ENCODE measurements at places on chromosomes 1 and 21.

DNA sequence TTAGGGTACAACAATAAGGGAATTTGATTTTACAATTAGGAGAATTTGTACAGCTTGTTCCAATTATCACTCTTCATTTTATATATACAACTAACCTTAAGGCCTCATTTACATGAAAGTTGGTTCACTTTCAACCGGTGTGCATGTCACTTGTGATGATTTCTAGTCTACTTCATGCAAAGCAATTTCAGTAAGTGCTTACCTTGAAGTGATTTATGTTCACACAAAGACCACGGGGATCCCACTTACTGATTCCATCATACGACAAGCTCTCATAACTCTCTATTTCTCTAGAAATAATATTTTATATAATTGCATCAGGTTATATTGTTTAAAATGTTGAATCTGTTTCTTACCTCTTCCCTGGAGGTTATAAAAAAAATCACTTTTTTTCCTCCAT is 100.3 kb upstream of the CHODL start:
- no peak for DNase-seq

GRCh38 chr1:45846931-45847330 is 43.5 kb downstream of the MAST2 start:
- no peak for DNase-seq

GRCh38 chr1:34928066-34928696 is 1.3 kb downstream of the DLGAP3 start:
- no peak for DNase-seq

GRCh38 chr1:91325456-91325855 is 79.2 kb downstream of the HFM1 start:
- no peak for DNase-seq

GRCh38 chr1:179305450-179305849 is 11.9 kb downstream of the SOAT1 start:
- DNase-seq: no peak

- DNase-seq: no peak
These were observed 4.2 kb upstream of the ADORA3 start for GRCh38 chr1:111507411-111508201.

- no peak for DNase-seq
These were observed 682.6 kb downstream of the RWDD3 start for GRCh38 chr1:95916616-95917015.

GRCh38 chr1:240500647-240501046 is 111.3 kb downstream of the GREM2 start:
- no peak for DNase-seq

DNA sequence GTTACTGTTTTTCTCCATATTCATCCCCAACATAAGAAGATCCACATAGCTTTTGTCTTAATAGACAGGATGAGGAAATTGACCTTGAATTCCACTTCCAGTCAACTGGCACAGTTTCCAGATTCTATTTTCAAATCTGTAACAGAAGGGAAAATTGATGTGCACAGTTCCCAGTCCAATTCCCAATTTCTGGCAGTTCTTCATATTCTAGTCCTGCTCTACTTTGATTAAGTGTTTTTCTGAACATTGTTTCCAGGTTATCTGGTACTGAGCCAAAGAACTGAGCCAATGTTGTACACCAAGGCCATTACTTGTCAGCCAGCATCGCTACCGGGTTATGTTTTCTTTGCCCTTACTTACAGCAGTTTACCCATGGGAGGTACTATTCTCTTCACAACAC is 1755.4 kb downstream of the PLA2G4A start:
- DNase-seq: no peak

DNA sequence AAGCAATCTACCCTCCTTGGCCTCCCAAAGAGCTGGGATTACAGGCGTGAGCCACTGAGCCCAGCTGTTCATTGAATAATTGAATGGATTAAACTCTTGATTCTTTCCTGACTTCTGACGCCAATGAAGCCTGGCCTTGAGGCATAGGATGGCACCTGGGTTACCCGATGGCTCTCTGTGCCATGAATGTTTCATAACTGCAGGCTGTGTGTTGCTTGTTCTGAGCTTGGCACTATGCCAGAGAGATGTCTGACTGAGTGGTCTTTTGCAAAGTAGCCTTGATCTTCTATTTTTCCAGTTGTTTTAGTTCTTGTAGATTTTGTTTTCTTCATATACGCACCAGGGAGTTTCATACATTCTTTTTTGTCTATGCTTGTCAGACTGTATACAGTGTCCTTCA is 38.5 kb upstream of the AK4 start:
- DNase-seq: no peak

GRCh38 chr1:39474810-39475209 is 16.6 kb upstream of the BMP8A start:
- DNase-seq: no peak

DNA sequence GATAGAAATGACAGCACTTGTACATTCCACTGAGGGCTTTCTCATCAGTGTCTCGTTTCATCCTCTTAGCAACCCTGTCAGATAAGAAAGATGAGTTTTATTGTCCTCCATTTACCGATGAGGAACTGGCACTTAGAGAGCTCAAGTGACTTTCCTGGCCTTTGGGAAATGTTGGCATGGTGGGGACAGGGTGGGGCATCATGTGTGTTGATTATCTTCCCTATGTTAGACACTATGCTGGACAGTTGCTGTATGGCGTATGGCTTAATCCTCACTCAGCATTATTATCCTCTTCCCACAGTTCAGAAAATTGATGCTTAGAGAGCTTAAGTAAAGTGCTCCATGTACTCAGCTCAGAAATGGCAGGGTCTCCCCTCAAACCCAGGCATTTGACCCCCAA is 163.2 kb downstream of the CAMTA1 start:
- no peak for DNase-seq

DNA sequence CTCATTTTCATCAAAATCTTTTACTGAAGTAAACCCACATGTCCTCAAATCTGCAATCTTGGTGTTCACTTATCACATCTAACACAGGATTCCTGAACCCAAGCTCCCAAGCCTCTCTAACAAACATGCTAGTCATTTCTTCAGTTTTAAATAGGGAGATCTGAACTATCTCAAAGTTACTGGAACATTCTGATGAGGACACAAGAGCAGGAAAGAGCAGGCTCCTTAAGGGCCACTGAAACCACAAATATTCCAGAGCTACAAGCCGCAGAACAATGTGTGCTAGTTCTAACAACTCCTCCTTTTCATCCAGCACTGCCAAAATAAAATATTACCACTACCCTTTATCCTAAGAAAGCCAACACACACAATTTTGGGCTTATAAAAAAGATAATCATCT is 38.9 kb downstream of the WARS2 start:
- no peak for DNase-seq

DNA sequence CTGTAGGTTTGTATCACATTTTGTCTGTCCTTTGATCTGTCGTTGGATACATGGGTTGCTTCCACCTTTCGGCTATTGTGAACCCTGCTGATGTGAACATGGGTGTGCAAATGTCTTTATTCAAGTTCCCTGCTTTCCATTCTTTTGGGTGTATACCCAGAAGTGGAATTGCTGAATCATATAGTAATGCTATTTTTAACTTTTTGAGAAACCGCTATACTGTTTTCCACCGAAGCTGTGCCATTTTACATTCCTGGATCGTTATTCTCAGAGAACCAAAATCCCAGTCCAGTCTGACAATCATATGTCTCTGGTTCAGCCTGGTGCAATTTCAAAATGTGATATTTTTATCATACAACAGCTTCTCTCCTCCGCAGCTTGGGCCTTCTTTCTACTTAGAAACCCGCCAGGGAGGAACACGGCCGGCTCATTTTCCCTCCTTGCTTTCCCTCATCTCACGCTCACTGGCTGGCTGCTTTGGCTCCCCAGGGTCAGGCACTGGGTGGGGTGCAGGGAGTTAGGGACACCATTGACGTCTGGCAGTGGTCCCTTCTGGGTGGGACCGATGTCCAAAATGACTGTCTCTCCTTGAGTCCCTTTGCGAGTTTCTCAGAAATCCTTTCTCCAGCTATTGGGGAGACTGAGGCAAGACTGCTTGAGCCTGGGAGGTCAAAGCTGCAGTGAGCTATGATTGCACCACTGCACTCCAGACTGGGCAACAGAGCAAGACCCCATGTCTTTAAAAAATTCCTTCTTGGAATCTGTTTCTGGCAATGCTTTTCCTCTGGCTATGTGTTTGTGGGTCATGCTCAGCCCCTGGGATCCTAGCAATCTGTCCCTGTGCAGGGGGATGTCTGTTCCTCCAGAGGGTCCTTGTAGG is 73.5 kb upstream of the AKT3 start:
- DNase-seq: no peak

DNA sequence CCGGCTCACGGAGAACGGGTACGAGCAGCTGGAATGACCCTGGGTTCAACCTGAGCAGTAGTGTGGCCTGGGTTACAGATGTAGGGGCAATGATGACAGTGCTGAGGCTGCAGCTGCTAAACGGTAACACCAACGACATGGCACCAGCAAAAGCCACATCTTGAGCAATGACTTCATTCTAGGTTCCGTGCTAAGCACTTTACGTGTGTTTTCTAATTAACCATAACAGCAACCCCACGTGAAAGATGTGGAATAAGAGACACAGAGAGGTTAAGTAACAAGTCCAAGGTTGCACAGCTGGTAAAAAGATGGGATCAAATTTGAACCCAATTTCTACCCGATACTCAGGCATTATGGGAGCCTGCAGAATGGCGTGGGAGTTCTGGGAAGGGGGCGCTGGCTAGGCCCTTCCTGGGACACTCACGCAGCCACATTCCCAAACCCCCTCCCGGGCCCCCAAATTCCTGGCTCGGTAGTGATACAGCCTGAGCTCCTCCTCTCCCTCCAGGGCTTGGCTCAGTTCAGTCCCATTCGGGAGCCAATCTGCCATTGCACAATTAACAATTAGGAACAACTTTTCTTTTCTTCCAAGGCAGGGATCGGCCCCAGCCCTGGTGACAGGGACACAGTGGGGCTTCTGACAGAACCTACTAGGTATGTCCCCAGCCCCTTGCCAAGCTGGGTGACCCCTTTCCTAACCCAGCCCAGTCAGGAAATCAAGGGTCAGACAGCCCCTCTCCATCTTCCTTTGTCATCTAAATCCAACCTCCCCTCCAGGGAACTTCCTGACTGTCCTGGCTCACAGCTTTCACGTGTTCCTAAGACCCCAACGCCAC is 23.8 kb upstream of the ECE1 start:
- DNase-seq: no peak

GRCh38 chr1:105294838-105295237 is 1545.1 kb downstream of the AMY1C start:
- no peak for DNase-seq

DNA sequence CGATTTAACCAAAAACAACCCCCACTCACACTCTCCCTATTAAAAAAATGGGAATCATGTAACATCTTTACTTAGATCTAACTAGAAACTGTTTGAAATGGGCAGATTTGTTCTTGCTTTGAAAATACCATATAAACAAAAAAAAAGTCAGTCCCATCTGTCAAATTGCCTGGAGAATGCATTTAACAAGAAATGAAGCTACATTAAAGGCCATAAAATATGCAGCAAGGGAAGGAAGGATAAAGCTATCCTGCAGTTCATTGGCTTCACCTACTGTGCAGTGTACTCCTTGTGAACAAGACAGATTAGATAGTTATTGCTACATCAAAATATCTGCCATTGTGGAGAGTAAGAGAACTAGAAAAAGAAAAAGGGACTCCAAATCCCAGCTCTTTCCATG is 160.5 kb downstream of the LRRC7 start:
- DNase-seq: no peak

DNA sequence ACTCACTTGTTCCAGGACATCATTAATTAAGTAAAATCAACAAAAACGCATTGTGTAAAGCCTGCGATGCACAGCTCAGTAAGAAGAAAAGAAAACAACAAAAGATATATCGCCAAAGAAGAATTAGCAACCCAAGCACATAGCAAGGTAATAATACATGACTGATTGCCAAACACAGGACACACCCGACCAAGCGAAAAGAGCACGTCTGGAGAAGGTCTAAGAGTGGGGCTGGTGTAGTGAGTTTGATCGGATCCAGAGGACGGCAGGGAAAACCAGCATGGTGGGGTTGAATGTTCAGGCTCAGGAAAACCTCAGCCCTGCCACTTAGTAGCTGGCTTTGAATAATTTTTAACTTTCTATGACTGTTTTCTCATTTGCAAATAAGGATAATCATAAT is 69.8 kb downstream of the JAK1 start:
- no peak for DNase-seq

GRCh38 chr1:113742515-113742914 is 16.8 kb downstream of the PHTF1 start:
- no peak for DNase-seq

GRCh38 chr1:44049839-44050238 is 18.6 kb upstream of the SLC6A9 start:
- no peak for DNase-seq
